Activated CD8-positive, alpha-beta memory T cell treated with anti-CD3 and anti-CD28 coated beads, Interleukin-2, amount 10 ng/mL, durations not matched to agents 7 days and 5 days (primary cell): ENCODE measurements at places on chromosomes 13 and 19. TPM values are rescaled to one million over a fixed set of nuclear protein-coding genes. Genes with fewer than 3 reads are reported as not detected.

The ZNF682 gene
- total RNA-seq = 7.5 TPM

The CYP4F3 gene
- not detected for total RNA-seq

The ZNF878 gene
- 0.94 TPM for total RNA-seq

The ARL11 gene
- total RNA-seq = 2.1 TPM
